ENCODE measurements at places on chromosomes 6 and 20. TPM values are rescaled to one million over a fixed set of nuclear protein-coding genes. Genes with fewer than 3 reads are reported as not detected.

RAD21L1 gene
- not detected for total RNA-seq

TUBB2B gene
- 3.0 TPM for total RNA-seq

CTCFL gene
- total RNA-seq = not detected

TSPO2 gene
- not detected for total RNA-seq

HLA-DQB1 gene
- 190 TPM for total RNA-seq

HSP90AB1 gene
- 2,072 TPM for total RNA-seq

ZCCHC3 gene
- 11.1 TPM for total RNA-seq

ZNFX1 gene
- total RNA-seq = 94.1 TPM

OR10C1 gene
- not detected for total RNA-seq

FAXC gene
- total RNA-seq = 1.5 TPM

WFDC2 gene
- total RNA-seq = 295 TPM

SOBP gene
- total RNA-seq = 1.6 TPM

REM1 gene
- total RNA-seq = not detected

Data from Calu3 (cell line).